ENCODE measurements at places on chromosomes 4 and X.

GRCh38 chr4:146790515-146790914 lies 151.8 kb downstream of the POU4F2 start:
- no peak for DNase-seq

GRCh38 chr4:106986486-106986885 lies 49.6 kb downstream of the DKK2 start:
- DNase-seq, result no peak

GRCh38 chrX:46500054-46500453 lies 45.2 kb downstream of the ZNF674 start:
- DNase-seq, result no peak

GRCh38 chrX:119676949-119677653 lies 15.9 kb downstream of the SEPTIN6 start:
- DNase-seq, result no peak

DNA sequence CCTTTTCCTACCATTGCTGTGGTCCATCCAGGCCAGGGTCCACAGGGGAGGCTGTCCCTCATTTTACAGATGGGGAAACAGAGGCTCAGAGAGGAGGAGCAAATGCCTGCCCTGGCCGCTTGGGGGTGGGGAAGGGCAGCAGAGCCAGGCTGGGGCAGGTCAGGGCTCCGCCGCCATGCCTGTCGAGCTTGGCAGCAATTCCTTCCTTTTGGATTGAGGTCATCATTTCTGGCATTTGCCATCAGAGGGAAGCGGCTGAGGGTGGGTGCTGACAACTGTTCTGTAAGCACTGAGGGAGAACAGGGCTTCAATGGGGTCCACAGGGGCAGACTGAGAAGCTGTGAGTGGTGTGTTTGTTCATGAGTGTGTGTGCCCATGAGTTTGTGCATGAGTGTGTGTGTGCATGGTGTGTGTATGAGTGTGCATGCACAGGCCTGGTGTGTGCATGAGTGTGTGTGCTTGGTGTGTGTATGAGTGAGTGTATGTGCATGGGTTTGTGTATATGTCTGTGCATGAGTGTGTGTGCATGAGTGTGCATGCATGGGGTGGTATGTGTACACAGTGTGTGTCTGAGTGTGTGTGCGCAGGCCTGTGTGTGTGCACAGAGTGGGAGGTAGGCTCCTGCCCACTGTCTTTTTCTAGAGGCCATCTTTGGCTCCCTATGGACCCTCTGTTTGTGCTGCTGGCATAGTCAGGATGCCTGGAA lies 115.2 kb downstream of the SORCS2 start:
- DNase-seq, result no peak

DNA sequence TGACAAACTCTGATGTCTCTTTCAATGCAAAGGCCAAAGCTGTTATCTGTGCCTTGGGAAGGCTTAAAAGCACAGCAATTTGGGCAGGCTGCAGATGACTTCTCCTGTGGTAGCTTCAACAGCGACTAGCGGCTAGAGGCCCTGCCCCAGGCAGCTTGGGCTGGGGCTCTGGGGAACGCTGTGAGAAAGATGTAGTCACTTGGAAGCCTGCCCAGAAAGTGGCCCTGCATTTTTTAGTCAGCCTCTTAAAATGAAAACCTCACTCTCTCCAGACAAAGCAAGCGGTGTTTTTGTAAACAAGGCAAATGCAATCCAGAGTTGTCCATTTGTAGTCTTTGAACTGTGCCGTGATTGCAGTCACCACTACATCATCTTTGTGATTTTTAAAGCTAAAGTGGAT lies 27.5 kb downstream of the PCYT1B start:
- DNase-seq, result no peak

DNA sequence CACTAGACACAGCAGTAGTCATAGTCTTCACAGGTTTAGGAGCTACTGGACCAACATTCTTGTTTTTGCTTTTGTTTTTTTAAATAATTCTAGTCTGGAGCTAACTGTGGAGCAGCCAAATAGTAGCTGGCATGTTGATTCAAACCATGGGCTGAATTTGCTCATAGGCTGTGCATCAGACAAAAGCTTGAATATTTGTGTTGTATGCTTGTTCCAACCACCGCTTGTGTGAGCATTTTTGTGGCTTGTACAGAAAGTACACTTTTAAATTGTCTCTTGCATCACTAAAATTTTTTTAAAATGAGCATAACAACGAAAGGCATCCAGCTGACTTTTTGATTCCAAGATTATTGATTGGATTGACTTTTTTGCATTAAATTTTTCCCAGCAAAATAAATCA lies 39.6 kb downstream of the CCNI start:
- DNase-seq, result no peak

GRCh38 chr4:187224560-187224959 lies 500.9 kb upstream of the FAT1 start:
- no peak for DNase-seq
